ENCODE measurements at places on chromosomes 12 and 14.

DNA sequence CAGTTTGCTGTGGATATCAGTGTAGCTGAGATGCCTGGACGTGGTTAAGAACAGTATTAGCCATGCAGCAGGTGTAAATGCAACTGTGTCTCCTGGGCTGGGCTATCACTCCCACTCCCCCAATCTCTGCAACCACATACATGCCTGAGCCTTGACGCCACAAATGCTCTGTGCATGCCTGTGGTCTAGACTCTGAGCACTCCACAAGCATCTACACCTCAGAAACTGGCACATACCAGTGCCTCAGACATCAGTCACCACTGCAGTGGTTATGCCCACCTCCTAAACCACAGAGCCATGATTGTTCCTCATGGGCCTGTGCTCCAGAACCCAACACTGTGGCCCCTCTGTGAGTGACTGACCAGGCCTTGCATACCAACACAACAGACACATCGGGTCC is 226.8 kb upstream of the ALG10 start:
- peak; percentile 98 for DNase-seq

GRCh38 chr12:130571089-130571488 is 145.0 kb downstream of the RIMBP2 start:
- no peak for DNase-seq

- DNase-seq, result peak; percentile 64
These were observed 2.6 kb downstream of the SIX4 start for GRCh38 chr14:60721326-60722106.

DNA sequence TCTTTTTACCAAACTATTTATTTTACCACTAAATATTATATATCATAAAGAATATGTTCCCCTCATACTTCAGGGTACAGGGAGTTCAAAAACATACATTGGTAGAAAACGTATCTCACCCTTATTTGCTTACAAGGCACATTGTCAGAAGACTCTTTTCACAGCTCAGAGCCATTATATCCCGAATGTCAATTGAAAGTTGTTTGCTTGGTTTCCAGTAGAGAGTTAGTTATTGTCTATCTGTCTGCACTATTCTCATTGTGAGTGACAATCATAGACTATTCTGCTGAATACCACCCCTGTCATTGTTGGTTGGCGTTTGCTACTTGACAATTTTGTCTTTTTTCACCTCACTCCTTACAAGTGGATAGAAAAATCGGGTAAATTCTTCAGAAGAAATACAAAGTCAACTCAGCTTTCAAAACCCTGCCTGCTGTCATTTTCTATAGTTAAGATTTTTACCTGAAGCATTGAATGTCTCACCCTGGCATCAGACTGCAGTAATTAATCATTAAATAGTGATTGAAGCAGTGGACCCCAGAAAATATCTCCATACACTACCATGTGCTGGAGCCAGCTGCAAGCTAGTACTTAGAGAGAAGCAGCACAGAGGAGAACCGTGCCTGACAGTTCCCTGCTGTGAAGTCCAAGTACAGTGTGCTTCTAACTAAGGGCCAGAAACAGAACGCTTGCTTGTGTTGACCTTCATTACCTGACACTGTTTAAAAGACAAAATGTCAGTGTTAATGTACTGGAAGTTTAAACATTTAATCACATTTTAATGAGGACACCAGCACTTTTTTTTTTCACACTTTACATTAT is 510.6 kb downstream of the RERGL start:
- DNase-seq, result no peak

GRCh38 chr14:35333797-35334743 is 41.9 kb downstream of the PSMA6 start:
- no peak for DNase-seq
